M059J (cell line): ENCODE measurements at places on chromosomes 1 and 21. TPM values are rescaled to one million over a fixed set of nuclear protein-coding genes. Genes with fewer than 3 reads are reported as not detected.

The DMRTA2 gene
- total RNA-seq, result 0.32 and 1.4 TPM in 2 replicates

The SLC35A3 gene
- 35.6 and 36.0 TPM in 2 replicates for total RNA-seq

The PRR9 gene
- not detected in 2 replicates for total RNA-seq

The CLCA4 gene
- total RNA-seq, result not detected in 2 replicates

DNA sequence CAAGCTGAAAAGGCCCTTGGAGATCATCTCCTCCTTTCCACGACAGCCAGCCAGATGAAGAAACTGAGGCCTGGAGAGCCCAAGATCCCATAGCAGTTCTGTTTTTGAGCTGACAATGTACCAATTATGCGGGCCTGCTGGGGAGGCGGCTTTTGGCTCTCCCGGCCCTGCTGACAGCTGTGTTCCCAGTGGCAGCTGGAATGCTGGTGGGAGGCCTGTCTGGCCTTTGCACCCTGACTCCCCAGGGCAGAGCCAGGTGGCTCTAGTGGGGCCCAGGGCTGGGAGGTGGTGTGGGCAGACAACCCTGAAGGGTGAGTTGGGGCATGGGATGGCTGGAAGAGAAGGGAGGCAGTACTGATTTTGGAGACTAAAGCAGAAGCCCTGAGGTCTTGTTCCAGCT, 30.7 kb upstream of the WASF2 start:
- no peak for DNase-seq

GRCh38 chr1:156194300-156194652, 372 bp downstream of the SLC25A44 start:
- peak; percentile 9 for DNase-seq

DNA sequence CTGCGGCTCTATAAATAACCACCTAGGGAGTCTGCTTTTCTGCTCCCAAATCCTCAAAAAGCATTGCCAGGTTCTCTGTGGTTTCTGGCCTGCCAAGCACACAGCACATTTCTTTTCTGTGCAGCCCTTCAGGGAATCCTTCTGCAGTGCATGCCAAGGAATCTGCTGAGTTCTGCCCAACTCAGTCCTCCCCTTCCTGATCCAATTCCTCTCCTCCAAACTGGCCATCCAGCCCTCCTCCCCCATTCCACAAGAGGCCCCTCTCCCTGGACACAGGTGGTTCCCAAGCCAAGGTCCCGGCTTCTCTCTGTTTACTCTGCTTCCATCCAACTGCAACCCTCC, 61.8 kb downstream of the HIVEP3 start:
- DNase-seq, result peak; percentile 51

- DNase-seq, result no peak
Measured at GRCh38 chr1:17907999-17908398, 152.9 kb downstream of the ACTL8 start.

DNA sequence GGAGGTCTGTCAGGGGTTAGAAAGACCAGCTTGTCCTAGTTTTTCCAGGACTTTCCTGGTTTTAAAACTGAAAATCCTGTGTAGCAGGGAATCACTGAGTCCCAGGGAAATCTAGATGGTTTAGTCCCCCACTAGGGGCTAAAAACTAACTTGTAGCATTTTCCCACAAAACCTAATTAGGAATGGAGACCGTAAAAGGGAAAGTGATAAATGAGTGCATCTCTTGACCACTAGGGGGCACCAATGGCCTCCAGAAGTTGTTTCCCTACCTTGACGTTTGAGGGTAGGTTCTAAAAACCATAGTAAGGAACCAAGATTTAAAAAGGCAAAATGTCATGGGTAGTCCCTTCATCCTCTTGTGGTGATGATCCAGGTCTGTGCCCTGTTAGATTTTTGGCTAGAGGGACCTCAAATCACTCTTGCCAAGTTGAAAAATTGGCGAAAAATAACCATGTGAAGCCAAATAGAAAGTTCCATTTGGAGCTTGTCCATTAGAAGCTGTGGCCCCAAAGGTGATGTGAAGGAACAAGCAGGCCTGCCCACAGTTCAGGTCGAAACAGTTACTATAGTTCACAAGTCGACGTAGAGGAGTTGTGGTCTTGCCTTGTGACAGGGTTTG, 24.5 kb downstream of the CLIC6 start:
- DNase-seq, result peak; percentile 75
